Mesenteric fat pad (tissue), 1 donor: ENCODE measurements at places on chromosomes 6 and 20. TPM values are rescaled to one million over a fixed set of nuclear protein-coding genes. Genes with fewer than 3 reads are reported as not detected.

BMP5 gene
- not detected for total RNA-seq

DNA sequence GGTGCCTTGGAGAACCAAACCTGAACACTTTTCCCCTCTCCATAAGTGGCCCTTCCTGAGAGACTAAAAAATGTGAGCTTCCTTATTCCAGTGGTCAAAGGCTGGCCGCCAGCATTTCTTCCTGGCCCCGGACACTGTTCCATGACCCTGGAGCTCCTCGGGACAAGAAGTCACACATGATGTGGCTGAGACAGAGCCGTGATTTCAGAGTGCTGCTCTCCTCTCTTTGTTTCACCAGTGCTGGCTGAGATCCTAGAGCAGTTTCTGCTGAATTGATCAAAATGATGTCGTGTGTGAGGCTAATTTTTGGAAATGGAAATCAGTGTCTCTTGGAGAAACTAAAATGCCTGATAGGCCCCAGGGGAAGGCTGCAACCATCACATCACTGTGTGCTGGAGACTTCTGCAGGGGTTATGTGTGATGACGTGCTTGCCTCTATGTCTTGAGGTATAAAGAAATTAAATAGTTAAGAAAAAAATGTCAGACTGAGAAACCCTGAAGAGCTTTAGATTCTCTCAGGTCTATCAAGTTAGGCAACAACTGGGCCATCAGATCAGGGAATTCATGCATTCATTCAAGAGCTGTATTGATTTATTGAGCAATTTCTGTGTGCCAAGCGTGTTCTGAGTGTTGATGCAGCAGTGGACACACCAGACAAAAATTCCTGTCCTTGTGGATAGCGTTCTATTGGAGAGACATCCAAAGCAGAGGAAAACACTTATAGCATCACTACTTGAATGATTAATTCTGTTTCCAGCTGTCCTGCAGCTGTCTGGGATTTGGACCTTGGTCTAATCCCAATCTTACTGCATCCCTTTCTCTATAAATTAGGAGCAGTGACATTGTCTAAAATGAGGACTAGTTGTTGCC lies 72.7 kb upstream of the CCN6 start:
- DNase-seq = no peak

- no peak for DNase-seq
These were observed 361.3 kb upstream of the MMS22L start for GRCh38 chr6:97644353-97644752.

DNA sequence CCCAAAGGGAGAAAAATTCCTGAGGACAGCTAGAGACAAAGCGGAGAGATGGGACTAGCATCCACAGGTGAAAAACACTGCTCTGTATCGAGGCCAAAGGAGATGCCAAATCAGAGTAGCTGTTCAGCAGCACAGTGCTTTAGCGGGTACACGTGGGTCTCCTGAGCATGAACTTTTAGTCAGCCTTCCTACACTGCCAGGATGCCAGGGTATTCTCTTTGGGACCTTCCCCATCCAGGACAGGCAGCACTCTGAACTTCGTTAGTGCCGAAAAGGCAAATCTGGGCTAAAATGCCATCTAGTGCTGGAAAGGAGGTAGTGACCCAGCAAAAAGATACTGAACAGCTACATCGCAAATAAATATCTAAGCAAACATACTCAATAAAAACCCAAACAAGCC lies 64.9 kb downstream of the C6orf58 start:
- no peak for DNase-seq

DNA sequence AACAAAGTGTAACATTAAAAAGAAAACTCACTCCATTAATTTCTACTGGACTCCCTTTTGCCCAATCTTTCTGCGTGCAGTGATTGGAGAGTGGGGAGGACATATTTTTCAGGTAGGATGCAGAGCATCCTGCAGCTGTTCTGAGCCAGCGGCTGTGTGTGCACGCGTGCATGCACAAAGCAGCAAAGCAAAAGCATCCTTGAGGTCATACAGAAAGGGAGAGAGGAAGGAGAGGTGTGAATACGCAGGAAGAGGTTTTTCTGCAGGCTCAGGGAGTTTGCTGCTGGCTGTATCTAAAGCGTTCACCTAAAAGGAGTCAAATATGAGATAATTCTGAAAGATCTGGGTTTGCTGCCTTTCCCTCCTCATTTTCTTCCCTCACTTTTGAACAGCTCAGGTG lies 108.4 kb downstream of the HUS1B start:
- no peak for DNase-seq

GRCh38 chr6:112249489-112249888 lies 4.9 kb downstream of the LAMA4 start:
- no peak for DNase-seq

- no peak for DNase-seq
These were observed 9.2 kb upstream of the GHRH start for GRCh38 chr20:37270576-37271420.

DNA sequence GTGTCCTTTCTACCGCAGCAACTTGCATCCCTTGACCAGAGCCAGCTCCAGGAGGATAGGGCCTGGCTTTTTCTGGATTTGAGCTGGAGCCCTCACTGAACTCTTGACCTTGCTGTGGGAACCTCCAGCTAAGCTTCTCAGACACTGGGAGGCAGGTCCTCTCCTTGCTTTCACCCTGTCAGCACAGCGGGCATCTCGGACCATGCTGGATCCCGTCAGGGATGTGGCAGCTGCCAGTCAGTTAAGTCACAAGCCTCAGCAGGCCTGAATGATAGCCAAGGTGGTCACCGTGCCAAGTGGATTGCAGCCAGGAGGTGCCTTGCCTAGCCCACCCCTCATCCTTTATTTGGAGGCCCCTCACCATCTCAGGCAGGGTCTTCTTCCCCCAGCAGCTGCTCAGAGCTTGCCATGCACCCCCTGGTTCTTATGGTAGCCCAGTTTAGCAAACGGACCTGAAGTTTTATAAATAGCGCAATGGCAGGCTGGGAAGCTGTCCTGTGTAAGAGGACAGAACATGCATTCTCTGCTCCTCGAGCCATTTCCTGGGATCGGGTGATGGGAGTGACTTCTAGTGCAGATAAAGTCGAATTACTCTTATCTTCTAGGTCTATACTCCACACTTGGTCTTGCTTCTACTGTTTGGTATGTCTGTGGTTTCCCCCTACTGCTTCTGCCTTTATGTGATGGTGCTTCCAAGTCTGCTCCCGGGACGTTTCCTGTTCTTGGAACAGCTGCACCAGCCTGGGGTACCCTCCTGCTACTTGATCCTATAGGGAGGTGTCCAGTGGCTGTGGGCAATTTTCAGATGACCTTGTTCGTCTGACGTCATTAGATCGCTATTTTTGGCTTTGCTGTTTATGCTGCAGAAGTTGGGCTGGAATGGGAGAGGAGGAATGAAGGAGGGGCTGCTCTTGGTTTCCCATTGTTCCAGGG lies 7.1 kb upstream of the MYLK2 start:
- no peak for DNase-seq

DNA sequence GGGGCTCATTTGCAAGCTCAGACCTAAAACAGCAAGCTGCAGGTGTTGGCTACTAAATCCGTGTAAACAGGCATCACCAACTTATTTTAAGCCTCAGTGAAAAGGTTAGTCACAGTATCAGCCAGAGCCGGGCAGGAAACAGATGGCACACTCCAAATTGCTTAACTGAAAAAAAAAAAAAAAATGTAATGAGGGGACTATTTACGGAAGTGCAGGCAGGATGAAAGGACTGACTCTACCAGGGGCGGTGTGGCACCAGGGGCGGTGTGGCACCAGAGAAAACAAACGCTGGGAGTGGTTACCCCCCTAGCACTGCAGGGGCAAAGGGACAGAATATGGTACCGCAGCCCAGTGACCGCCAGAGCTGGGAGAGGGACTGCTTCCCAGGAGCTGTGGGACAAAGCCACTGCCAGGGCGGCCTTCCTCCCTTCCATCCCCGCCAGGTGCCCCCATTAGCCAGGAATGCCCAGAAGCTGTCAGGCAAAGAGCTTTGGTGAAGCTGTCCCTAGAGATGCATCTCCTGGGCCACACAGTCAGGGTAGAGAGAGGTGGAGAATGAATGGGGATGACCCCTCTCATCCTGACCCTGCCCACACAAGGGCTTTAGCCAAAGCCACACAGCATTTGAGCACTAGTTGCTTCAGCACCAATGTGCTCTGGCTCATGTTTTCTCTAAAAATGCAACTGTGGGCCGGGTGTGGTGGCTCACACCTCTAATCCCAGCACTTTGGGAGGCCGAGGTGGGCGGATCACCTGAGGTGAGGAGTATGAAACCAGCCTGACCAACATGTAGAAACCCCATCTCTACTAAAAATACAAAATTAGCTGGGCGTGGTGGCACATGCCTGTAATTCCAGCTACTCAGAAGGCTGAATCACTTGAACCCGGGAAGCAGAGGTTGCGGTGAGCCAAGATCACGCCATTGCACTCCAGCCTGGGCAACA lies 39.6 kb upstream of the GFOD1 start:
- no peak for DNase-seq

DNA sequence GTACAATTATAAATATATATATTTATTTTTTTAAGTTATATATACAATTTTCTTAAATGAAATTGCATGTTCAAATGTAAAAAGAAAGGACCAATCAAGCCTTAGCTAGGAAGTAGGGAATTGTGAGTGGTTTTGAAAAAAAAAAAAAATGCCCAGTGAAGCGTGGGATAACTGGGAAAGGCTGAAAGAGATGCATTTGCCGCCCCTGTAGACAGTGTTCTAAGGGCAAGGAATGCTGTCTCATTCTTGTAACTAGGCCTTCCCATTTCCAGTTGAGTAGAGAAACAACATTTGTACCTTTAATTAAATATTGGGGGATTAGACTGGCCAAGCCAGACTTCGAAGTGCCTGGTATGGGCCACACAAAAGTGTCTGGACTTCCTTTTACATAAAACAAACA lies 430.1 kb upstream of the SLC35B3 start:
- DNase-seq = no peak

DNA sequence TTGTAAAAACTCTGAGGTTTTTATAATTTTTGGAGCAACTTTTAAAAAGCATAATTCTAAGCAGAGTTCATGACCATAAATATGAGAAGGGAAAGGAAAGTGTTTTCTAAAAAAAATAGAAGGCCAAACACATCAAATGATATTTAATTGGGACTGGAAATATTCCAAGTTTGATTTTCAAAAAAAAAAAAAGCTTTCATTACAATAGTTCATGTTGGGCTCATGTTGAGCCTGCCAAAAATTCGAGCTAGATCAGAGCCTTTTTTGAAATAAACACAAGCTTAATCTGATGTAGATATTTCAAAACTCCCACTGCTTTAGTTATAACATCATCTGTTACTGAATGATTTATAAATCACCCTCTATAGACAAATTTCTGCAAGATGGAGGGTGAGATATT lies 163.4 kb upstream of the DEFB112 start:
- DNase-seq = no peak

- no peak for DNase-seq
These were observed 21.5 kb downstream of the NOX3 start for GRCh38 chr6:155434096-155434495.

- DNase-seq = no peak
These were observed 303.8 kb downstream of the UBE3D start for GRCh38 chr6:82761674-82762345.
